ENCODE measurements at places on chromosomes 7 and 10.

- no peak for DNase-seq
Observed at GRCh38 chr10:33041783-33042437, 83.9 kb upstream of the ITGB1 start.

DNA sequence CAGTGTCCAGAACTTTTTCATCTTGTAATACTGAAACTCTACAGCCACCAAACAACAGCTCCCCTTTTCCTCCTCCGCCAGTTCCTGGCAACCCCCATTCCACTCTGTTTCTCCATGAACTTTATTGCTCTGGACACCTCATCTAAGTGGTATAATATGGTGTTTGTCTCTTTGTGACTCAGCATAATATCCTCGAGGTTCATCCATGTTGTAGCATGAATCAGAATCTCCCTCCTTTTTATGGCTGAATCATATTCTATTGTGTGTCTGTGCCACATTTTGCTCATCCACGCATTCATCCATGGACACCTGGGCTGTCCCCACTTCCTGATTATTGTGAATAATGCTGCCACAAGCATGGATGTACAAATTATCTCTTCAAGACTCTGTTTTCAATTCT, 124.4 kb upstream of the FGFR2 start:
- no peak for DNase-seq

GRCh38 chr10:80186364-80187012, 18.8 kb downstream of the ANXA11 start:
- DNase-seq: no peak

GRCh38 chr10:29881336-29881771, 178.0 kb downstream of the JCAD start:
- DNase-seq: no peak

- DNase-seq: no peak
Observed at GRCh38 chr10:76082956-76083355, 651.5 kb downstream of the LRMDA start.

- no peak for DNase-seq
Observed at GRCh38 chr10:88913127-88913526, 33.1 kb downstream of the STAMBPL1 start.

DNA sequence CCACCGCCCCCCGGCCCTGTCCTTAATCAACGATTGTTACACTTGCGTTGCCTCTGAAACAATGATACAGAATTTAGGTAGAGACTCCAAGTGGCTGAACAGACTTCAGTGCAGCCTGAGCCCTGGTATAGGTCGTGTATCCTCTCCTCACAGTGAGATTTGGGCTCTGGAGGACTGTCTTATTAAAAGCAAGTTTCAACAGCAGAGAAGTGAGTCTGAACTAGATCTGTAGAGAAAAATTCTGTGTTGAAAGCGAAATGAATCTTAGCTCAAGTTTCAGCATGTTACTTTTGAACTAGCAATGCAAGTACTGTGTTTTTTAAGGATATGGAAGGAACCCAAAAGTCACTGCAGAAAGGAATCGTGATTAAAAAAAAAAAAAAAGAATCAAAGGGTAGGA, 103.1 kb downstream of the HOXA1 start:
- no peak for DNase-seq

- no peak for DNase-seq
Observed at GRCh38 chr7:71491336-71491735, 359.4 kb downstream of the GALNT17 start.

DNA sequence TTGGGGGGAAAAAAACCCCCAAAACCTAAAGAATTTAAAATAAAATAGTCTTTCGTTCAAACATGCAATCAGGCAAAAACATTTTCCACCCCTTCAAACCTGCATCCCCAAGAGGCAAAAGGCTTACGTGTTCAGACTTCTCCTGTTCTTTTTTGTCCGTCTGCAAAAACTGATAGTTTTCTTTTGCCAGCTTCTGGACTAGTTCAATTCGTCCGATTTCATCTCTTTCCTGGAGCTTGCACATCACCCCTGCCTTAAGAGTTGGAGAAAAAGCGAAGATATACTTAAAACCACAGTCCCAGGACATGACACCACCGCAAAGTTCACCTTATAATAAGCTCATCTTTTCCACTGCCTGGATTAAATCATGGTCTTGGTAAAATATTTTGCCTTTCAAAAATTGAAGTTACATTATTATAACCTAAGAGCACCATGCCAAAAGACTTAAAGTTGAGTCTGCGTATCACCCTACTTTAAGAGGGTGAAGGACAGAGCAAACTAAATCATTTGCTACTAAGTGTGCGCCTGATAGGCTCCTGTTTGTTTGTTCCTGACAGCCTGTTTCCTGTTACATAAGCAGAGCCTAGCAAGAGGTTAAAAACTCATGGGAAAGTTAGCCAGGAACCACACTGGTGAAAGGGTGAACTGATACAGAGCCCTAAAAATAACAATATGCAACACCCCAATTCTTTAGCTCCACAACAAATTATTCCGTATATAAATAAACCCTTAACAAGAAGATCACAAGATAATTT, 137.0 kb downstream of the RAPGEF5 start:
- no peak for DNase-seq

DNA sequence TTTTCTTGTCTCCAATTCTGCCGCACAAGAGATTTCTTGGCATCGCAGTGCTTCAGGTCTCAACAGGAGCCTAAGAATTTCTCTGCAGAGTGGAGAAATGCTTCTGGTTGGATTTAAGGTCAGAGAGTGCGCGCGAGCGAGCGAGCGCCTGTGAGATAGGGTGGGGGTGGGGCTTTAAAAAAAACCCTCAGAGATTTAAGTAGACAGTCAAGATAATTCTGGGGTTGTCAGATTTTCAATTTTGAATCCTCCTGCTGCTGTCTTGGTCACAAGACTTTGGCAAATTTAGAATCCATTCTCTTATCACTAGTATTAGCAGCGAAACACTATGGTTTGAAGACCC, 49.7 kb downstream of the CPEB3 start:
- no peak for DNase-seq

DNA sequence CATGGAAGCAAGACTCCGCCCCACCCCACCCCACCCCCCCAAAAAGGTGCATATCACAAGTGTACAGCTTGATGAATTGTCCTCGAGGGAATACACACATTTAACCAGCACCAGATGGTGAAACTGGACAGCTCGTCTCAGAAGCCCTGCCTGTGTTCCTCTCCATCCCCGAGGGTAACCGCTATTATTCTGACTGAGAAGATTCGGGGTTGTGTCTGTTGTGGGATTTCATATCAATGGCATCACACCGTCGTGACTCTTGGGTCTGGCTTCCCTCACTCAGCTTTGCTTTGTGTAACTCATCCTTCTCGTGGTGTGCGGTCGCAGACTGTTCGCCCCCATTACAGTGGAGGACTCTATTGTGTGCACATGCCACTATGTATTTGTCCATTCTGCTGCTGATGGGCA, 18.9 kb downstream of the PODXL start:
- DNase-seq: no peak

DNA sequence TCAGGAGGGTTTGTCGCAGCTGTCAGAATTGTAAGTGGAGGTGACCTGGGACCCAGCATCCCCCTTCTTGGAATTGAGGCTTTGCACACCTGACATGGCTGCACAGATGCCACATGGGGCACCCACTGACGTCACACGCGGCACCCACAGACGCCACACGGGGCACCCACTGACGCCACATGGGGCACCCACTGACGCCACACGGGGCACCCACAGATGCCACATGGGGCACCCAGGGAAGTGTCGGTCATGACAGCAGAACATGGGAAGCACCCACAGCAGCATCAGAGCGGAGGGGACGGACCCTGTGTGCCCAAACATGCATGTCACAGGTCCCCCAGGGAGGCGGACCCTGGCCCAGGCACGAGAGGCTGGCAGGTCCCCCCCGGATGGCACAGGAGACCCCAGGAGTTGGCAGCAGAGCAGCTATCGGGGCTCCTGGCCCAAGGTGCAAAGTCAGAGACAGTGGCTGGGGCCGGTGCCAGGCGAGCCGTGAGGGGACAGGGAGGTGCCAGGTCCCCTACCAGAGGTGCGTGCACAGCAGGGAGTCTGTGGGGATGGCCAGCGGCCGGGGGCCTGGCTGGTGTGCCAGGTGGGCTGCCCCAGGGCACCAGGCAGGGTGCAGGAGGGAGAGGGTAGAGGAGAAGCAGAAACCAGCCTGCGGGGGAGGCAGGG, 21.1 kb downstream of the KNDC1 start:
- DNase-seq: no peak

DNA sequence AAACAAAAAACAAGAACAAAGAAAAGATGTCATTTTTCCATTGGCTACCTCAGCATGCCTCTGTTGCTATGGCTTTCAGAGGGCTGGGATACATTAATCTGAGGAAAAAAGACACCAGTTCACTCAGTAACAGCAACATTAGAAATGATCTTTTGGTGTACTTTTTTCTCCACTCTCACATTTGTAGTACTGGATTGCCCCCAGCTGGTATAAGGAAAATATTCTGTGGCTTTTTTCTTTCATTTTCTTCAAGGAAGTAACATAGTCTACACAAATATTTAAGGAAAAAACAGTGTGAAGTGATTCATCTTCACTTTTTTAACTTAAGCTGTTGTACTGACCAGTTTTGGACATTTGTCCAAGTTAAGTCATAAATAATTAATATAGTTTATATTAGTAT, 482.3 kb downstream of the SORCS1 start:
- no peak for DNase-seq
